ENCODE measurements at places on chromosomes 1 and 21.

GRCh38 chr1:180909005-180909414 lies 3.7 kb upstream of the KIAA1614 start:
- DNase-seq: no peak

DNA sequence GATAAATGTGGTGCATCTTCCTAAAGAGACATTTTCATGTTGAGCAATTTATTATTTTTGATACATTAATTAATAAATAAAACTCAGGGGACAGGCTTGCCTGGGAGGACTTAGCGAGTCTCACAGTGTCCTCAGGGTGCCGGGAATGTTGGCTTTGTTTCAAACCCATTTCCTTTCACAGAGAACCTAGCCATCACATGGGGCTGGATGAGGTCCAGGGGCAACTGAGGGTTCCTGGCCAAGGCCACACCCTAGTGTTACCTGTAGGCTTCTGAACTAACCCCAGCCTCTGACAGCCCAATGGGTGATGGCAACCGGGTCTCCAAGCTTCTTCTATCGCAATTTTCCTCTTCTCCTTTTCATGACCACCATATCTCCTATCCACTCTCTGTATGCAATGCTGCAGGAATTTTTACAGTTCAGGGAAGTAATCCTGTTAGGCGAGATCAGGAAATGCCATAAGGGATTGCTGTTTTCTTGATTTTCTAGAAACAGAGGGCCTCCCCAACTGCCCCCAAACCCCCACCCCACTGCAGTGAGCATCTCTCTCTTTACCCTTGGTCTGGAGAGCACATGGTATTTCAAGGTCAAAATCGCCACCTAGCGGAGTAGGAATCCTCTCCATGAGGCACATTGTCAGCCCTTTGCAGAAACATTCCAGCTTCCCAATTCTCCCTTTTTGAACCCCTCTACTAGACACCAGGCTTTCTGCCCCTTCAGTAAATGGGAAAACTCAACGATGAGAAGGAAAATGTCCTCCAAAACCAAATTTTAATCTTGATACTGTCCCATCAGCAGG lies 22.1 kb upstream of the SMYD3 start:
- DNase-seq: no peak

DNA sequence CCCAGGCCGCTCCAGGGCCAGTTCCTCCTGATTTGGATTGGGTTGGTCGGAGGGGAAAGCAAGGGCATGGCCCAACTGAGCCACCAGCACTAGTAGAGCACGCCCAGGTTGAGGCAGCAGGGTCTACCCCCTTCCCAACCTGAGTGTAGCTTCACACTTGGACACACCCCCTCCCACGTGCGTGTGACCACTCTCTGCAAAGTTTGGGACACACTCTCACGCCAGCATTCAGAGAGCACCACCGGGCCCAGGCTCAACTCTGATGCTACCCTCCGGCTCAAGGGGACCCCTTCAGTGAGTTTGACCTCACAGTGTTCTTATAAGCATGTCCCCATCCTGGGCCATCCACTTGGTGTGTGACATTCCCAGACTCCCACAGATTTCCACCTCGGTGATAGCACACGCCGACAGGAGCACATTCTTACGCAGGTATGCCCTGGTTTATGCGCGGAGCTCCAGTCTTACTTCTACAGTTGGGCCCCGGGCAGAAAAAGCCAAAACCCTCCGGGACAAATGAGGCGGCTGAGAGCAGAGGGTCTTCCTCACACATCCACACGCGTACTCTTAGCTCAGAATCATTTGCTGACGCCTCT lies 3.0 kb upstream of the DMRTA2 start:
- DNase-seq: no peak

DNA sequence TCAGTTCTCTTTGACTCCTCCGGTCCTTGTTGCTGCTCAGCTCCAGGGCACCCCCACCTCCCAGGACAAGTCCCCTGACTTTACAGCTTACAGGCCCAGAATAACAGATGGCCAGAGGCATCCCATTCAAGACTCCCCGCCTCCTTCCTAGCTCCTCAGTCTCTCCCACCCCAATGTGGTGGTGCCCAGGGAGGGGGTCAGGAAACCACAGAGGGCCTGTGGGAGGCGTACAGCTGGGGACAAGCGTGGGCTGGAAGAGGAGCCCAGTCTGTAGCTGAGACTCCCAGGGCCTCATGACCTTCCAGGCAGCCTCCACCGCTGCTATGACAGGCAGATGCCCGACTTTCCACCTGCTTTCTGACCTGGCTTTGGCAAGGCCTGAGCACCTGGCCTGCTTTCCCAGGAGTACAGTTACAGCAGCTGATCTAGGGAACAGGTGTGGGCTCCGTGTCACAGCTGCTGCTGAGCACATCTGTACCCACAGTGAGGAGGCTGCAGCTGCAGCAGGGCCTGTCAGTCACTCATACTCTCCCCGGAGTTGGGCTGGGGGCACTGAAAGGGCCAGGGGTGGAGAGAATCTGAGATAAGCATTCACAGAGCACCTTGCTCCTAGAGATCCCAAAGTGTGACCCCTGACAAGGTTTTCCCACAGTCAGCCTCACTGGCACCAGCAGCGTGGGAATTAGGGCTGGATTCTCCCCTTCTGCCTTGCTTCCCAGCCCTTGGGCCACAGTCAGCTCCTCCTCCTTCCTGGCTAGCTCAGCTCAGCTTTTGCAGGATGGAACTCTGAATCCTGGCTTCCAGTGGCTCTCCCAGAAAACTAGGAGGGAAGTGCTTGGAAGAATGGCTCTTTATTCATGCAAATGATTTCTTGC lies 7.1 kb upstream of the NAV1 start:
- DNase-seq: no peak

GRCh38 chr1:207002724-207003146 lies 29.8 kb downstream of the C1orf116 start:
- DNase-seq: no peak

- DNase-seq: no peak
Measured at GRCh38 chr1:43527111-43527878, 3.4 kb upstream of the PTPRF start.

GRCh38 chr1:212621949-212622305 lies 13.4 kb downstream of the ATF3 start:
- no peak for DNase-seq

DNA sequence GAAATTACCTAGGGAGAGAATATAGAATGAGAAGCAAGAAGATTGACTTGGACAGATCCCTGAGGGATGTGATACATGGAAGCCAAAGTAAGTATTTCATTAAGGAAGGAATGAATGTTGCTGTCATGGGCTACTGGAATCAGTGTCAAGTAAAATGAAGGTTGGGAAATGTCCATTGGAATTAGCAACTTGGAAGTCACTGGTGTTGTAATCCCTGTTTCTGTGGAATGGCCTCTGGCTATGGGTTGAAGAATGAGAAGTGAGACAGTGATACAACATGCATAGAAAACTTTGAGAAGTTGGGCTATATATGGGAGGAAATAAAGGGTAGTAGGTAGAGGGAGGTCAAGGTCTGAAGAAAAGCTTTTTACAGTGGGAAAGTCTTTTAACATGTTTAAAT lies 54.7 kb downstream of the CCDC18 start:
- DNase-seq: no peak

GRCh38 chr1:223843934-223844786 lies 1.6 kb downstream of the TP53BP2 start:
- DNase-seq: no peak

DNA sequence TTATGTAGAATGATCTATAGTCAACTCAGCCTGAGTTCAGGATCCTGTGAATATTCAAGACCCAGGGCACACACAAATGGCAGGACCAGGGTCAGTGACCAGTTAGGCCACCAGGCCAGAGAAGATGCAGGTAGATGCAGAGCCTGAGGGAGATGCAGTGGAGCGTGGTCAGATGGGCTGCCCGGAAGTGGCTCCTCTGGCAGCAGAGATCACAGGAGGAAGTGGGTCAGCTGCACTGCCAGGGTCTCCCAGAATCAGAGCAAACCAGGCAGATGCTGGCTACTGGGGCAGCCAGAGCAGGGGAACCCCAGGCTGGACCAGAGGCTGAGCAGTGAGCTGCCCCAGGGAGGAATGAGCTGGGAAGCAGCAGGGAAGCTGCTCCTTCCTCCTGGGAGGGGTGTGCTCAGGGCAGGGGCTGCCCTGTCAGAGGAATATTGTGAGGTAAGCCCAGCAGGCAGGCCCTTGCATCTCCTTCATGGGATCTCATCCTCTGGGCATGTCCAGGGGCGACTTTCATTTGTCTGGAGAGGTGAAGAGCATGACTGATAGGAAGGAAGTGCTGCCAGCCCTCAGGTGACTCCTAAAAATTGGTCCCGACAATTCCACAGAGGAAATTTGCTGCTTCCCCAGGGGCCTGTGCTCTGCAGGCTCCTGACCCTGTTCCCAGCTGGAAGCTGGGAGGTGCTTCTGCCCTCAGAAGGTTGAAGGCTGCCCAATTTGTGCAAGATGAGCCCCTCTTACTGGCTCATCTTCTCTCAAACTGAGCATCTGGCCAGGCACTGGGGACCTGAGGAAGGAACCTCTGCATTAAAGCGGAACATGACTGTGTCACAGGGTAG lies 49.3 kb downstream of the STUM start:
- DNase-seq: no peak

- DNase-seq: no peak
Measured at GRCh38 chr1:170012920-170013319, 61.6 kb downstream of the KIFAP3 start.

GRCh38 chr1:50604580-50604979 lies 181.3 kb upstream of the DMRTA2 start:
- no peak for DNase-seq

DNA sequence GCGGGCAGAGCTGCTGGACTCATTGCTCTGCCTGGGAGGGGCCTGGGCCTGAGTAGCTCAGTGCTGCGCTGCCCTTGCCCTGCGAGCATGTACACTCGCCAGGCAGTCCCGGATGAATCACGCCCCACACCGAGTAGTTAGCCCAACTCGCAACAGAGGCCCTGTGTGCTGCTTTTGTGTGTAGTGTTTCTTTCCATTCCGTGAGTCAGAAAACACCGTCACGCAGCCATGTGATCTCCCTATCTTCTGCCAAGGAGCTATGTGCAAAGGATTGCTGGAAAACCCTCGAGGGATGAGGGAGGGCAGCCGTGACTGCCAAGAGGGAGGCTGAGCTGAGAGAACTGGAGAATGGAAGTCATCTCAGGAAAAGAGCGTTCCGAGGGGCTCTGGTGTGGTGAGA lies 37.3 kb downstream of the NENF start:
- peak; percentile 88 for DNase-seq

DNA sequence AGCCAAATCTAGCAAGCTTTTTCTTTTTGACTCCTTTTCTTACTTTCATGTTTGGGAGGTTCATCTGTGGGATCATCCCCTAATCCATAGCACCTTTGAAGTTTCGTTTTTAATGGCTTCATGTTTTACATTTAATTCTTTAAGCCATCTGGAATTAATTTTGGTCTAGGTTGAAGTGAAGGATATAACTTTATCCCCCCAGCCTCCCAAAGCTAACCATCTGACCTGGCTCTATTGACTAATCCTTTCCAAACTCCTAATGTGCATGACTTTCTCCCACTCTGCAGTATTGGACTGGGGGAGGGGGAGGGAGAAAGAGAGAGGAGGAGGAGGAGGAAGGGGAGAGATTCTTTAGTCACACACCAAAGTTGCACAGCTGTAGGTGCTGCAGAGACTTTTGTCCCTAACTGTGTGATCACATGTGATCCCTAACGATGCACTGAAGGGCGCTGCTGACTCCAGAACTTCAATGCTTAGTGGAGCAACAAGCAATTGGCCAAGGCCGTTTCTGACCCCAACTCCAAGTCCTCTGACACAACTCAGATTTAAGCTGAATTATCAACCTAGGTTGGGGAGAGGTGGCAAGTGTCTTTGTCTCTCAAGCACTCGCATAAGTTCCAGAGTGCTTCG lies 191.6 kb downstream of the HUNK start:
- DNase-seq: no peak

DNA sequence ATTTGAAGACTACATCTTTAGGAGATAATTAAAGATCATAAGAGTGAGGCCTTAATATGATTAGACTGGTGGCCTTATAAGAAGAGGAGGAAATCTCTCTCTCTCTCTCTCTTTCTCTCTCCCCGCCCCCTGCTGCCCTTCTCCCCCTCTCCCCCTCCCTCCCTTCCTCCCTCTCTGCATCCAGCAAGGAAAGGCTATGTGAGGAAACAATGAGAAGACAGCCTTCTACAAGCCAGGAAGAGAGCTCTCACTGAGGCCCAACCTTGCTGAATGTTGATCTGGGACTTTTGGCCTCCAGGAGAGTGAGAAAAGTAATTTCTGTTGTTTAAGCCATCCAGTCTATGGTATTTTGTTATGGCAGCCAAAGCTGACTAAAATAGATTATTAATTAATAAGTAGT lies 21.6 kb downstream of the FOXD3 start:
- no peak for DNase-seq

DNA sequence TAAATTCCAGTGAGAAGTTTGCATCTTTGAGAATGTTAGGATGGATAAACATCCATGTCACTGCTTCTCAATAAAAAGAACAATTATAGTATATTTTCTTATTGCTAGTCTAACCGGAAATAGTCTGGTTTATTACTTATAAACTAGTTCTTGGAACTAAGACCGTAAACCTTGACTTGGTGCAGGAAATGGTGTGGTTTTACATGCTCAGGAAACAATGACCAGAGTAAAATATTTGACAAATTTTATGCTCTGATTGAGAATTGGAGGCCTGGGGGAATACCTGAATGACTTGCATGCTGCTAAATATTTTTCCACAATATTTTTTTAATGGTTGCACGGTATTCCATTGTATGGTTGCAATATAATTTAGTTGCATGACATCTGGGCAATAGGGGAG lies 76.3 kb downstream of the XCL2 start:
- DNase-seq: no peak

DNA sequence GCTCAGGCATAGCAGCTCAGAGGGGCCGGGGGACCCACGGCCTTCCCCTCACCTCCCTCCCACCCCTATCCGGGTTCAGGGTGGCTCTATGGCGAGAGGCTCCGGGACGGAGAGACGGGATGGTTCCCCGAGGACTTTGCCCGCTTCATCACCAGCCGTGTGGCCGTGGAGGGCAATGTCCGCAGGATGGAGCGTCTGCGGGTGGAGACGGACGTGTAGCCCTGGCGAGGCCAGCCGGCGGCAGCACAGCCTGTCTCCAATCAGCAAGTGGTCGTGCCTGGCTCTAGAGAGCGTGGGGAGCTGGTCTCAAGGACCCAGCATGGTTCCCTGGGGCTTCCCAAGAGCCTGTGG lies 25.9 kb downstream of the ARHGEF16 start:
- DNase-seq: no peak

DNA sequence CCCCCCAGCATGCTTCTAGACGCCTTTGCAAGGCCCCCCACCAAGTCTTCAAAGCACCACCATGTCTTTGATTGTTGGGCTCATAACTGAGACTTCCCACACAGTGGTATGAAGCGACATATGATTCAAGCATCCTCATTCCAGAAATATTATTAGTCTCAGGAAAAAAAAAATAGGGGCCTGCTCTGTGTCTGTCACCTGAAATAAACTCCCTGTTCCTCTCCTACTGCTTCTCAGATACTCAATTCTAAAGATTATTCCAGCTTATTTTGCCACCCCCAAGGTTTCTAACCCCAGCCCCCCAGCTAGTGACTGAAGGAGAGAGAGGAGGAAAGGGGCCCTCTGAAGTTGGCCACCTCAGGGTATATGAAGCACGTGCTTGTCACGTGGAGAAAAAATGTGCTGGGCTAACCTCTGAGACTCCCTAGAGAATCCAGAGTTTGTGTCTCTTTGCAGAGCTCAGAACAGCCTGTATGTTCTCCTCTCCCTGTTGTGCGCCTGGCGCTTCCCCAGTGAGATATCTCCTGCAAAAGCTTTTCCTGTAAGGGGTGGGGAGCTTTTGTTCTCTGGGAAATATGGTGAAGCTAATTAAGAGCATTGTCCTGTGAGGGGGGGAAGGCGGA lies 35.9 kb upstream of the RASAL2 start:
- DNase-seq: peak; percentile 84
